ENCODE measurements at places on chromosomes 13 and 19. TPM values are rescaled to one million over a fixed set of nuclear protein-coding genes. Genes with fewer than 3 reads are reported as not detected.

NBEA gene
- 38.0 TPM for total RNA-seq

RTBDN gene
- total RNA-seq = not detected

LILRA2 gene
- 3.1 TPM for total RNA-seq

PDE4C gene
- total RNA-seq = 5.4 TPM

PDE4A gene
- total RNA-seq = 14.1 TPM

CCDC70 gene
- total RNA-seq = not detected

SMAD9 gene
- 33.3 TPM for total RNA-seq

OLFM4 gene
- 1.1 TPM for total RNA-seq

NLRP5 gene
- total RNA-seq = not detected

FREM2 gene
- 2.1 TPM for total RNA-seq

RNF225 gene
- total RNA-seq = not detected

ZNF536 gene
- 5.4 TPM for total RNA-seq

TUBA3C gene
- not detected for total RNA-seq

OSCAR gene
- total RNA-seq = not detected

OR7C1 gene
- under 0.01 TPM for total RNA-seq

FAM187B gene
- not detected for total RNA-seq

ZNF724 gene
- 0.55 TPM for total RNA-seq

KANK3 gene
- total RNA-seq = 6.5 TPM

FPR3 gene
- total RNA-seq = 1.9 TPM

ZIC2 gene
- not detected for total RNA-seq

EPS8L1 gene
- not detected for total RNA-seq

ZNF8 gene
- total RNA-seq = 8.6 TPM

PEPD gene
- 69.0 TPM for total RNA-seq

ZNF430 gene
- 36.2 TPM for total RNA-seq

OPA3 gene
- total RNA-seq = 7.2 TPM

SUGT1 gene
- total RNA-seq = 44.1 TPM

ZNF813 gene
- total RNA-seq = 3.6 TPM

SIAH3 gene
- not detected for total RNA-seq

All from sigmoid colon (tissue), 7 donors.